LHCN-M2 (cell line): ENCODE measurements at places on chromosomes 2 and 18. TPM values are rescaled to one million over a fixed set of nuclear protein-coding genes. Genes with fewer than 3 reads are reported as not detected.

Gene SATB2
- 9.6 and 10.3 TPM in 2 replicates for total RNA-seq

Gene OSR1
- total RNA-seq: 8.6 and 13.1 TPM in 2 replicates

Gene MORN2
- total RNA-seq: 17.8 and 22.0 TPM in 2 replicates

Gene AQP12A
- not detected in 2 replicates for total RNA-seq

Gene GPR45
- total RNA-seq: not detected in 2 replicates

Gene KCNF1
- 0.19 and 0.29 TPM in 2 replicates for total RNA-seq

Gene CTNNA2
- 0.06 TPM in 2 replicates for total RNA-seq

Gene ELOA2
- total RNA-seq: not detected in 2 replicates

Gene RTP5
- total RNA-seq: not detected in 2 replicates

Gene PGAP1
- total RNA-seq: 6.0 and 7.8 TPM in 2 replicates

Gene SPP2
- total RNA-seq: not detected in 2 replicates

Gene MC4R
- not detected in 2 replicates for total RNA-seq

Gene PPM1B
- 13.5 and 16.4 TPM in 2 replicates for total RNA-seq

Gene CD28
- total RNA-seq: 0.52 and 0.64 TPM in 2 replicates

Gene UPP2
- not detected in 2 replicates for total RNA-seq

Gene SH2D6
- 5.9 and 8.0 TPM in 2 replicates for total RNA-seq

Gene SLC16A14
- 0.11 TPM in 1 of 2 replicates, not detected in the other for total RNA-seq

Gene ACTG2
- 2.3 and 2.9 TPM in 2 replicates for total RNA-seq

Gene GALNT3
- 1.5 and 2.6 TPM in 2 replicates for total RNA-seq

Gene REEP1
- total RNA-seq: 0.38 and 0.52 TPM in 2 replicates

Gene CCDC141
- total RNA-seq: 2.4 and 3.7 TPM in 2 replicates

Gene DNAH7
- total RNA-seq: 0.26 and 0.86 TPM in 2 replicates

Gene KLHL30
- 0.96 and 2.1 TPM in 2 replicates for total RNA-seq

Gene TBC1D8
- total RNA-seq: 7.1 and 11.5 TPM in 2 replicates

Gene CABLES1
- 7.1 and 8.3 TPM in 2 replicates for total RNA-seq

Gene SCN2A
- 1.3 and 2.3 TPM in 2 replicates for total RNA-seq

Gene CREG2
- total RNA-seq: 1.8 and 2.4 TPM in 2 replicates

Gene ANKRD29
- total RNA-seq: 5.8 and 7.1 TPM in 2 replicates

Gene ZC3H8
- 3.4 and 5.0 TPM in 2 replicates for total RNA-seq

Gene FER1L5
- total RNA-seq: not detected in 2 replicates

Gene DSG4
- total RNA-seq: not detected in 2 replicates

Gene INO80C
- 3.7 and 5.1 TPM in 2 replicates for total RNA-seq

Gene HS1BP3
- 24.6 and 34.2 TPM in 2 replicates for total RNA-seq

Gene MSH2
- total RNA-seq: 54.2 and 55.3 TPM in 2 replicates

Gene G6PC2
- not detected in 2 replicates for total RNA-seq

Gene FBLN7
- total RNA-seq: 4.4 and 5.1 TPM in 2 replicates

Gene C2orf66
- 0.32 TPM in 1 of 2 replicates, not detected in the other for total RNA-seq

Gene IL1RL2
- 0.57 and 1.2 TPM in 2 replicates for total RNA-seq

Gene LRRTM1
- total RNA-seq: not detected in 2 replicates

Gene ABCB11
- total RNA-seq: not detected in 2 replicates

Gene ST6GAL2
- not detected in 2 replicates for total RNA-seq

Gene NEURL3
- total RNA-seq: not detected in 2 replicates

Gene GPR55
- not detected in 2 replicates for total RNA-seq

Gene TSGA10
- 1.5 and 2.5 TPM in 2 replicates for total RNA-seq

Gene RBKS
- total RNA-seq: 1.5 and 2.1 TPM in 2 replicates

Gene TDRD15
- not detected in 2 replicates for total RNA-seq

Gene PNO1
- total RNA-seq: 31.7 and 35.3 TPM in 2 replicates

Gene LOXL3
- total RNA-seq: 9.9 and 11.7 TPM in 2 replicates

Gene KCNS3
- total RNA-seq: 1.1 and 3.4 TPM in 2 replicates

Gene PJVK
- 1.1 and 2.1 TPM in 2 replicates for total RNA-seq

Gene MBP
- under 0.01 and 1.0 TPM in 2 replicates for total RNA-seq

Gene CNTNAP5
- total RNA-seq: not detected in 2 replicates

Gene ASAP2
- total RNA-seq: 66.1 and 81.7 TPM in 2 replicates

Gene HOXD1
- not detected in 2 replicates for total RNA-seq

Gene TMEM169
- total RNA-seq: 4.6 and 5.1 TPM in 2 replicates

Gene TRIM54
- 0.11 TPM in 1 of 2 replicates, not detected in the other for total RNA-seq

Gene GALR1
- not detected in 2 replicates for total RNA-seq
